ENCODE measurements at places on chromosomes 2 and 18.

DNA sequence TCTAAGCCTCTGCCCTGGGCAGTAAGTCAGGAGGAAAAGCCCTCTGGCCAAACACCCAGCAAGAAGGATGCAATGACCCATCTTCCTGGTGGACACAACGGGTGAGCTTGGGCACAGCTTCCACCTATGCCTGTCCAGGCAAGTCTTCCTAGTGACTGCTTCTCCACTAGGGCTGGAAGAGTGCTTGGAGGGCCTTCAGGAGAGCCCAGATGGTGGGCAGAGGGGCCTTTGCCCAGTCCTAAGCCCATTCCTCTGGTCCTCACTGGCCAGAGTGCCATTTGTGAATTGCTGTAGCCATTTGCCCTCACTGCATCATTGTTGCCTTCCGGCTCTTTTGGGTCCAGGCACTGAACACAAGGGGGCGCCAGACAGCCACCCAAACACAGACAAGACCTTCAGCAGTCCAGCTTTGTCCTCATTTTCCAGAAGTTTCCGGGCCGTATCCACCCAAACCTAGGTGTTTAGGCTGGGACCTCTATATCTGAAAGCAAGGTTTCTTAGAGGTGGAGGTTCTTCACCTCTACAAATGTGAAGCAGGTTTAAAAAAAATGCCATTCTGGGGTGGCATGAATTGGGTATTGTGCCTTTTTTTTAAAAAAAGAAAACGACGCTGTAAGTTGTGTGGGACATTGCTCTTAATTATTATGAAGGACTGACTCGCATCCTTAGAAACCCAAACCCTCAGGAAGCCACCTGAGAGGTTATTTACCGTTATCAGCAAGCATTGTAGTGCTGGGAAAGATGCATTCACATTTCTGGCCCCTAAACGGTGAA, 29.5 kb downstream of the PAX8 start:
- no peaks in the 10 kb centered on the region for H3K36me3 ChIP-seq
- H3K27me3 ChIP-seq: peaks cover 15% of the 10 kb centered on the region
- no peak overlapping the region for H3K4me3 ChIP-seq

DNA sequence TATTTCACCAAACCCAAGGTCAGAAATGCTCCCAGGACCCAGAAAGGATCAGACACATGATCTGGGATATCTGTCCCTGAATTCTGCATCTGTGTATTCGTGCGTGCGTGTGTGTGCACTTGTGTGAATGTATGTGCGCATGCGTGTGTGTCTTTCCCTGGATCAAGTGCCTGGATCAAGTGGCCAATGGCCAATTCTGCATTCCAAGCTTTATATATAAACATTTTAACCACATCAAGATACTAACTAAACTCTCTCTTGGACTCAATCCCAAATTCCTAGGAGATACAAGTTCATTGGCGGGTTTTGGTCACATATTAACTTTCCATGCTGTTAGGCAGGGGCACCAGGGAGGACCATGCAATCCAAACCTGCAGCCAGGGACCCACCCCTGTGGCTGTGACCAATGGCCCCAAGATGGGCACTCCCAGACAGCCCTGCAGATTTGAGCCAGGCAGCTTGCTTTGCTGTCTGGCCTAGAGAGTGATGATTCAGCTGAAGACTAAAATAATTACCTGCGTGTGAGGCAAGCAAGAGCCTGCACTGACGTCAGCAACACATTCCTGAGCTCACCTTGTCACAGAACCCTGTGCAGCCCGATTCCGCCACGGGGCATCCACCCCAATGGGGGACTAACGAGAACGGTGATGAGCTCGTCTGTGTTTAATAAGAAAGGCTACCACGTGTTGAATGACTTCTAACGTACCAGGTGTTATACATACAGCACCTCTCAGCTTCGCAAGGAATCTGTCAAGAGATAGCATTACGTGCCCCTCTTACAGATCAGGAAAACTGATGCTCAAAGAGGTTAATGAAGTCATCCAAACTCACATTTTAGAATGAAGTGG, 45.3 kb upstream of the ROCK2 start:
- no peak for DNase-seq
- no peaks in the 10 kb centered on the region for H3K27me3 ChIP-seq
- H3K4me1 ChIP-seq: peaks cover 12% of the 10 kb centered on the region

DNA sequence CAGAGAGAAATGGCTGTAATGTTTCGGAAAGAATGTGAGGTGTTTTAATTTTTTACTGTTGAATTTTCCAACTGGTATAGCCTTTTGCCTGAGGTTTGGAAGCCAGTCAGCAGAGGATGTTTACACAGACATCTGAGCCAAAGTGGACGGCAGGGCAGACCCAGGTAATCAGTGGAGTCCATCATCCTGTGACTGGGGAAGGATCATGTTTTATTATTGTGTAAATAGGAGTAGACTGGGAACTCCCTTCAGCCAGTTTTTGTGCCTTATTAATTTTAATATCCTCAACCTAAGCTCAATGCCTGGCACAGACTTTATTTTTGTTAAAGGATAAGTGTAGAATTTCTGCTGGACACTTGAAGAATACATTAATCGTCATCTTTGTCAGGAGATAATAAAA, 142.0 kb upstream of the GAREM1 start:
- H3K27me3 ChIP-seq: no peaks in the 10 kb centered on the region
- no peaks in the 10 kb centered on the region for H3K36me3 ChIP-seq

DNA sequence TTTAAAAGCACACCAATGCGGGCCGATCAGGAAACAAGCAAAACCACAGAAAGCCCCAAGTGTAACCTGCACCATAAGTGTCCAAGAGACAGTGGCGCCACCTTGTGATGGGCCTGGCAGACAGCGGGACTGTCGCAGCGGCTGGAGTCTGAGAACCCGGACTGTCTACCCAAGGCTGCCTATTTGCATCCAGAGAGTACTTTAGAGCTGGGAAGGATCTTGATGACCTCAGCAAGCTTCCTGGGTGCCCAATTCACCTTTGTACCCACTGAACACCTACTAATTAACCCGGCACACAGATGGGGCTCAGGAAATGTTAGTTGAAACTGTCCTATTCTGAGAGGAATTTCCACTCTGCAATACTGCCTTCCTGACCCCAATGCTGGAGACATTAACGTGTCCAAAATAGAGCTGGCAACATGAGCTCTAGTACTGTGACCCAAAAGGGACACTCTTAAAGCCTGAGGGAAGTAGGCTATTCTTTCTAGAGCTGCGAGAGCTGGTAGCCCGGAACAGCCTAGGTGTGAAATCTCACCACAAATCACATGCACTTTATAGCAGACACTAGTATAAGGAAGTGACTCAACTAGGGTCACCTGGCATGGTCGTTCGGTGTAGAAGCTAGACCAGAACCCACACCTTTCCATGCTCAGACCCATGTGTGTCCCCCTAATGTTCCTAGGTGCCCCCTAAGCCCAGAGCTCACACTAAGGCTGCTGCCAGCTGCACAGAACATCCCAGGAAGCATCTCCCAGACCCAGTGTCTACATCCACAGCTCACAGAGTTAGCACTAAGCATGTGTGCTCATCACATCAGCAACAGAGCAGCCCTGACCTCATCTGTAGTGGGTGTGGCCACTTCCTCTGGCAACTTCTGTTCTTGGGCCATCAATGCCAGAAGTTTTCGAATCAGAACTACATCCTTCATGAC, 25.4 kb downstream of the POLR1A start:
- H3K36me3 ChIP-seq: no peaks in the 10 kb centered on the region
- peak; percentile 81 for DNase-seq
- H3K4me3 ChIP-seq: no peak overlapping the region
- no peak overlapping the region for H3K27ac ChIP-seq
- no peaks in the 10 kb centered on the region for H3K4me1 ChIP-seq
- no peaks in the 10 kb centered on the region for H3K27me3 ChIP-seq

DNA sequence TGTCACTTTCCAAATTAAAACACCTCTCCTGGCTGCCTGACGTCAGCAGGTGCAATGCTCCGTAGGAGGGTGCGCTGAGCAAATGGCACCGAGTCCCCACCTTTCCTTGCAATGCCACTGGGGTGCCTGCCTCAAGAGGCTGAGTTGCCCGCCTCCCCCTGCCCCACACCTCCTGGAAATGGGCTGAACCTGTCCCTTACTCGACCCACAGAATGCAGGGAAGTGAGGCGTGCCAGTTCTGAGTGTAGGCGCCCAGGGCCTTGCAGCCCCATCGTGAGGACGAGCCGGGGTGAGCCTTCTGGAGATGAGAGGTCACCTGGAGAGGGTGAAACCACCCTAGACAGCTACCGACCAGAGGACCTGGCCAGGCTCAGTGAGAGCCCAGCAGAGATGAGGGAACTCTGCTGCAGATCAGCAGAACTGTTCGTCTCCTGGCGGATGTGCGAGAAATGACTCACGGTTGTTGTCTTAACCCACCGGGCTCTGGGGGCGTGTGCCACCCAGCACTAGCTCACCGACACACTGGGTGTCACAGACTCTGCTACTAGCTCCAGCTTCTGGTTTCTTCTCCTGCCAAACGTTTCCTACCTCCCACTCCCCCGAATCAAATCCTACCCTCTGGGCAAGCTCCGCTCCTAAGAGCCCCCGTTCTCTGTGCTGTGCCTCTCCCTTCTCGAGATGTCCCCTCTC, 168.7 kb upstream of the HDAC4 start:
- no peaks in the 10 kb centered on the region for H3K36me3 ChIP-seq
- DNase-seq: no peak
- H3K4me3 ChIP-seq: no peak overlapping the region
- no peak overlapping the region for H3K27ac ChIP-seq
- H3K4me1 ChIP-seq: peaks cover 4% of the 10 kb centered on the region

DNA sequence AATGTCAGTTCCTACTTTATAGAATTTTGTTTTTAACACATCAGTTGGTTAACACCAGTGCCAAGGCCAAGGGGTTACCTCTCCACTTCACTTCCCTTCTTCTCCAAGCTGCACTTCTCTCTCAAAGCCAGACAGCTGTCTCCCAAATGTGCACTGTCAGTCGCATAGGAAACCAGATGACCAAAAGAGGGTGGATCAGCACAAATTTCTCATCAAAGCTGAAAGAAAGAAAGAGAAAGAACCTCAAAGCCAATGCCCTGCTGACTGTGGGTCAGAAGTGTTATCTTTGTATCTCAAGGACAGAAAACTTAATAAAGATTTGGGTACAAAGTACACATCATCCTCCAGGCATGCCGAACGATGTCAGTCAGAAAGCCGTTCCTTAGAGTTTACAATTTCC, 32.2 kb downstream of the SPATS2L start:
- H3K27ac ChIP-seq: no peak overlapping the region
- H3K36me3 ChIP-seq: no peaks in the 10 kb centered on the region
- H3K27me3 ChIP-seq: no peaks in the 10 kb centered on the region
- no peak for DNase-seq
- no peak overlapping the region for H3K4me3 ChIP-seq

All from neural progenitor cell (in vitro differentiated cells).